Neuronal stem cell (in vitro differentiated cells): ENCODE measurements at places on chromosomes 1 and 21.
A peak's percentile ranks its signal among the peaks of the same experiment; 100 is the strongest.

DNA sequence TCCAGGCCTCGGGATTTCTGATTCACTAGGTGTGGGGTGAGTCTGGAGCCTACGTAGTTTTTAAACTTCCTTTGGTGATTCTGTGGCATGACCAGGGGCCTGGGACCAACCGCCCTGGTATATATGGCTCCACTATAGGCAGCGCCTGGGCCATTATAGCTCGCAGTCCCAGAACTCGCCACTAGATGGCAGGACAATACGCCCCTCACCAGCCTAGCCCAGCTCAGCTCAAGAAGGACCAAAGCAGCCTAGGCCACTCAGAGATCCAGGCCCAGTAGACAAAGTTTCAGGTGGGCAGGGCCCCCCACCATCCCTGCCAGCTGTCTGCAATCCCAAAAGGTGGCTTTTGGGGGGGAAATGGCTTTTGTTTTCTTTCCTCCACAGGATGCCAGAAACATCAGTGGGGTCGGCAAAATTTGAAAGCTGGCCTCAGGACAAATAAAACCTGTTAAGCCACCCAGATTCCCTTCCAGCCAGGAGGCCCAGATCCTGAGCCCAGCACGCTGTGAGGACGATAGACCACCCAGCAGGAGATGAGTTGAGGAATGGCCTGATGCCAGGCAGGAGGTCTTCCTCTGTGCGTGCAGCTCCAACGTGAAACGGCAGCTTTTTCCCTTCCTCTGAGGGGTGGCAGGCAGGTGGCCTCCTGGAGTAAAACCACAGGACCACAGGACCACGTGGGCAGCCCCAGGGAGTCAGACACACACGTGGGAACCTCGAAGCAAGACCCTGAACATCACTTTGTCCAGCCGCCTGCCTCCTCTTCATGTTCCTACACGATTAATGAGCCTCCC lies 24.8 kb upstream of the TMEM51 start:
- DNase-seq, result peak; percentile 73

DNA sequence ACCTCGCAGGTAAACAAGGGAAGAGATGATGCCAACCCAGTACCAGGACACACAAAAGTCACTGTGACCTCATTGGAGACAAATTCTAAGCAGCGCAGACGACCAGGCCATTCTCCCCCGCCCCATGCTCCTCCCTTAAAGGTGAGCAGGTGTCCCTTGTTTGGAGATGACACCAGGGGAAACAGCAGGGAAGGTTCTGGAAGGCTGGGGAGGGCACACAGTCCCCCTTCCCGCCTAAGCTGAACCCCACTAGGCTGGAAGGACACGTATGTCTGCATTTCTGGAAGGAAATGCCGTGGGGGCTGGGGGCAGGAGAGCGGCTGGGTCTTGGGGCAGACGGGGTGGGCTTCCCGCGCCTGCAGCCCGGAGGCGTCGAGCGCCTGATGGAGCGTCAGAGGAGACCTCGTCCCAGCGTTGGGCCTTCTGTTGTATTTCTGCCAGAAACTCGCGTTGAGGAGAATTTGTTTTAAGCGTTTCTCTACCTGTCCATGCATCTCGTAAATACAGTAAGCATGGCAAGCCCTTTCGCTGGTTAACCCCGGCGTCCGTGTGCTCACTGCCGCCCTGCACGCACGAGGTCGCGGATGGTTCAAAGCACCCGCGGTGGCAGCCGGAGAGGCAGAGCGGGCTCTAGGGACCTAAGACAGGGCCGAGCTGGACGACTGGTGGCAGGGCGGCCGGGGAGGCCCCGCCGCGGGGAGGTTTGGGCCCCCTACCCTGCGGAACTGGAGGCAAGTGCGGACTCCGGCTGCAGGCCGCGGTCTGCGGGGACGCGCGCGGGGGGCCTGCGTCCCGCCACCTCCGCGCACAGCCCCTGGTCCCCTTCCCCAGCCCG lies 1.2 kb upstream of the LHX4 start:
- no peak for DNase-seq

GRCh38 chr1:38585971-38586370 lies 273.6 kb downstream of the RRAGC start:
- no peak for DNase-seq

DNA sequence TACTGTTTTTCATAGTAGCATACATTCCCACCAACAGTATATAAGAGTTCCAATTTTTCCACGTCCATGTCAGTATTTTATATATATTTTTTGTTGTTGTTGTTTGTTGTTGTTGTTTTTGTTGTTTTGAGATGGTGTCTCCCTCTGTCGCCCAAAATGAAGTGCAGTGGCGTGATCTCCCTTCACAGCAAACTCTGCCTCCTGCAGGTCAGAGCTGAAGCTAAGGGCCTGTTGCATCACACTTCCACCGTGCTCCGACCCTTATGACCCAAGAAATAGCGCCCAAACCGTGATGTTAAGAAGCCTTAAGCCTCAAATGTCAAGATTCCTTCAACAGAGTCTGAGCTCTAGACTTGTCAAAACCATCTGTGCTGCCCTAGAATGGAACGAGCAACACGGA lies 2032.3 kb downstream of the MRPL39 start:
- DNase-seq, result no peak

- DNase-seq, result no peak
Observed at GRCh38 chr1:207644852-207645634, at the start of gene CR1L. TSS of gene CR1L (plus strand) at chr1:207645133. CDS start at chr1:207645234, 101 bp downstream.

- no peak for DNase-seq
Observed at GRCh38 chr1:4636644-4637380, 17.6 kb upstream of the AJAP1 start.

DNA sequence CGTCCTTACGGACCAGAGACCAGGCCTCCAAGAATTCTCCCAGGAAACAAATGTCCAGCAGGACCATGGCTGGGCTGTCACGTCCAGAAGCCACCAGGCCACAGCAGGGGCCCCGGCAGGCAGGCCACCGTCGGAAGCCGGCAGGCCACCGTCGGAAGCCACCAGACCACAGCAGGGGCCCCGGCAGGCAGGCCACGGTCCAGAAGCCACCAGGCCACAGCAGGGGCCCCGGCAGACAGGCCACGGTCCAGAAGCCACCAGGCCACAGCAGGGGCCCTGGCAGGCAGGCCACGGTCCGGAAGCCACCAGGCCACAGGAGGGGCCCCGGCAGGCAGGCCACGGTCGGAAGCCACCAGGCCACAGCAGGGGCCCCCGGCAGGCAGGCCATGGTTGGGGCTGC lies 67.0 kb upstream of the PDE9A start:
- DNase-seq, result no peak

- DNase-seq, result no peak
Observed at GRCh38 chr1:199168888-199169585, 530.2 kb downstream of the PTPRC start.

DNA sequence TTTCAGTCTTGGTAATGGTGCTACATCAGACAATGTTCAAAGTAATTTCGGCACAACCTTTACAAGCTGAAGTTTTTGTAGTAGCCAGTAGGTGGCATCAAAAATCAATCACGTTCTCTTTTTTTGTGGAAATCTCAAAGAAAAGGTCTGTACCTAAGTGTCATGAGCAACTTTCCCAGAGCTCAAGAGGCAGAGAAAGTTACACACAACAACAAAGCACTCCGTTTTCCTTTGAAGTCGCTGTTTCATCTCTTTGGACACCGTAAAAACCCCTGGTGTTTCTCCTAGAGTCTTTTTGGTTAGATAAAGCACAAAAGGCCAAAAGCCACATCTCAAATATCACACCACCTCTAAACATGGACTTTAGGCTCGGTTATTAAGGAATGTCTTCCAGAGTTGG lies 131.6 kb downstream of the LHX8 start:
- DNase-seq, result peak; percentile 46

GRCh38 chr1:5311147-5311546 lies 656.7 kb downstream of the AJAP1 start:
- no peak for DNase-seq

DNA sequence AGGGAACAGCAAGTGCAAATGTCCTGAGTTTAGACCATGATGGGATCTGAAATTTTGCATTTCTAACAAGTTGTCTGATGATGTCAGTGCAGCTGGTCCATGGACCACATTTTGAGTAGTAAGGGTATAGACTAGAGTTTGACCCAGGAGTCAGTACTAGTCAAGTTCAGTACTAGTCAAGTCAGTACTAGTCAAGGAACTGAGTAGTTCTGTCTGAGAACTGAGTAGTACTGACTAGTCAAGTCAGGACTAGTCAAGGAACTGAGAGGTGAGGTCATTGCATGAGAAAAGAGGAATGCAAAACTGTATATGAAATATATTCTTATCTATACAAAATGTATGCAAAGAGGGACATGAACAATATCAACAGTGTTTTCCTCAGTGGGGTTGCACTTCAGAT lies 34.1 kb downstream of the TSEN15 start:
- DNase-seq, result no peak
